ENCODE measurements at places on chromosomes 2 and 18.
A peak's percentile ranks its signal among the peaks of the same experiment; 100 is the strongest.

DNA sequence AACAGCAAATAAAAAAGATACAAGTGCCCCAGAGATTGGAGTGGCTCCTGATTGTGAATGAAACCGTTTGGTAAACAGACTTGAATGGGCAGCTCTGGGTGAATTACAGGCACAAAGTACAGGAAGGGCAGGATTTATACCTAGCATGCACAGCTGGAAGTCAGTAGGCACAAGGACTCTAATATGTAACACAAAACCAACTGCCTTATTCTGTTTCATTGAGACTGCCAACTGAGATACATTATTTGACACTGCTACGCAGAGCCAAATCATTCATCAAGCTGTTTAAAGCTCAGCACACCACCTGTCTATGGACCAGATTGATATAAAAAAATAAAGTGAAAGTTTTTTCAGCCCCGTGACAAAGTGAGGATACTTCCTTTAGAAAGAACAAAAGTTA lies 541.2 kb downstream of the NUP35 start:
- DNase-seq, result no peak

GRCh38 chr2:235551965-235552364 lies 58.1 kb downstream of the AGAP1 start:
- no peak for DNase-seq

DNA sequence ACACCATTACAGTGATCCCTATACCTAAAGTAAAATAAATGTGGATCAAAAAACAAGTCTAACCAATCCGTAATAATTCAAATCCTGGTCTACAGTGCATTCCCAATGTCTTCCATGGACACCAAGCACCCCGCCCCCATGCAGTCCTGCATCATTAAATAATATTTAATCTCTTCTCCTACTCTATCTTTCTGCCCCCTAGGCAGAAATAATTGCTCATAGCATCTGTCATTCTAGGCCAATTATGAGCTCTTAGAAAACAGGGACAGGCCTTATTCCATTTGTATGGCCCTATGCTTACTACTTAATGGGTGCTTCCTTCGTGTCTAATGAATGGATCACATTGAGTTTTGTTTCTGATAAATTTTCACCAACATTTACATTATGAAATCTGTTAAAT lies 66.4 kb downstream of the PAX3 start:
- no peak for DNase-seq

DNA sequence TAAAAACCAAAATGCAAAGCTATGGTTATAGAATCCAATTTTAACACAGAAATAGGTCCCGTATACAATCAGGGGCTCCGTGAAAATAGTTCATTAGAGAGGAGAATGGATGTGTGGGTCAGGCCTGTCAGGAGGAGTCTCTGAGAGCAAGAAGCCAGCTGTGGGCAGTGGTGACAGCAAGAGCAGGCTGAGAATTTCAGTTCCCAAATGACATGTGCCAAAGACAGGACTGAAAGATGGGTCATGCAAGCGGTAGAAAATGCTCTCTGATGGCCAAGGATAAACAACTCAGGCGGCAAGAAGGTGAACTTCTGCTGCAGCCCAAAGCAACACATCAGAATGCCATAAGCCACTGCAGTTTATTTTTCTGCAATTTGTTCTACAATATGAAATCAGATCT lies 100.4 kb downstream of the CCDC141 start:
- DNase-seq, result no peak

DNA sequence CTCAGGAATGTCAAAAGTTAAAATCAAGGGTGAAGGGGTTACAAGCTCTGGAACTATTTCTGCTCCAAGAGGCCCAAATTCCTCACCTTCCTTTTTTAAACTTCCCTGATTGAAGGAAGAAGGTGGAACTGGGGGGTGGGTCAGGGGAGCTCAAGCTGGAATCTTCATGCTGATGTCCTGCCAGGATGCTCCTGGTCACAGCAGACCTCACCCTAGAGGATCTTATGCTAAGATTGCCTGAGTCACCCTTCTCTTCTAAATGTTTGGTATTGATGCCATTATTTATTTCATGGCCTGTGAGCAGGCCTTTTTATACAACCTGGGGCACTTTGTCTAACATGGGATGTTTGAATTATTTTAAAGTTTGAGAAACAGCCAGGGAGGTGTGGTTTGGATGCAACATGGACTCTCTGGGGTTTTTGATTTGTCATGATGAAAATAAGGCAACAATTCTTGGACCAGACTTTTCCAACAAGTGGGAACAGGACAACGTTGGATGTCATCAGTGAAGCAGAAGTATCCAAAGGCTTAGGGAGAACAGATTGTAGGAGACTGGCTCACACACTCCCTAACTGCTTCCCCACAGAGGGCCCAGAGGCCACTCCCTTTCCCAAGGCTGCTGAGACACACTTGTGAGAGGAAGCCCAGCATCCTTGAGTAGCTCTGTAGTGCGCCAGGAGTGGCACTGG lies 420.2 kb upstream of the MEX3C start:
- no peak for DNase-seq

- DNase-seq, result no peak
Measured at GRCh38 chr2:219497495-219498279, 1.0 kb upstream of the GMPPA start.

DNA sequence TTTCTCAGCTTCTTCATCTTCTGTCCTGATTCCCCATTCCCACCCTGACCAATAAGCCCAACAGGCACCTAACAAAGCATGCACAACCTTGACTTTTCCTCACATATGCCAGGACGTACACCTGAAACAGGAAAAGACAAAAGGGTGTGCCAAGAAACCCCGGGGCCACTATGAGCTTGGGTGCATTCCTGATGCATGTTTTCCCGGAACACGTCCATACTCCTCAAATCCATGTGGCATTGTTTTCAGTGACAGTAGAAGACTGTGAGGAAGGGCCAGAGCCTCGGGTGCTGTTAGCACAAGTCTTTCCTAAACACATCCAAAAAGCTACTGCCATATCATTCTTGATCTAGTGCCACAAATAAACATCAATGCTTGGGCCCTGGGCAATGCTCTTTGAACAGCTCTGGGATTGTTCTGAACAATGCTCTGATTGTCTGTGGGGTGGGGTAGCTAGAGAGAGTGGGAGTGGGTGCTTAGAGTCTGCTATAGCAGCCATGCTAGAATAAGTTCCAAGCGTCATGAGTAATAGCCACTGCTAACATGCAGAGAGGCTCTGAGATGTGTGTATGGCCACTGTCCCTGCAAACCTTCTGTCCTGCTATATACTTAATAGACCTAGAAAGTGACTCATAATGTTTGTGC lies 181.7 kb upstream of the CRIM1 start:
- no peak for DNase-seq

GRCh38 chr2:2699121-2699505 lies 368.0 kb upstream of the MYT1L start:
- no peak for DNase-seq

DNA sequence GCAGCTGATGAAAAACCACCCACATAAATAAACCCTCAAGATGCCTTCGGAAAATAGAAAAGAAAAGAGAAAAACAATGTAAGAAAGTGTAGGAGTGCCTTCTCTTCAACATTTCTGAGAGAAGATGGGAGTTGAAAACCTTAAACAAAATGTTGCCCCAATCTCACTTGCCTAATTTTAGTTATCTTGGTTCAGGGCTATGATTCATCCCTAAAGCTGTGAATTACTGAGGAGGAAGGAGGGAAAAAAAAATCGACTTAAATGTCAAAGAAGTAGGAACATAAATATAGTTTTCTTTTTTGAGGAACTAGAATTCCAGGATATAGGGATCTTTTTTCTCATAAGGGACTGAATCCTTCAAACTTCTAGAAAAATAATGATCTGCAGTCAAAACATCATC lies 360.3 kb downstream of the TGIF1 start:
- DNase-seq, result no peak

DNA sequence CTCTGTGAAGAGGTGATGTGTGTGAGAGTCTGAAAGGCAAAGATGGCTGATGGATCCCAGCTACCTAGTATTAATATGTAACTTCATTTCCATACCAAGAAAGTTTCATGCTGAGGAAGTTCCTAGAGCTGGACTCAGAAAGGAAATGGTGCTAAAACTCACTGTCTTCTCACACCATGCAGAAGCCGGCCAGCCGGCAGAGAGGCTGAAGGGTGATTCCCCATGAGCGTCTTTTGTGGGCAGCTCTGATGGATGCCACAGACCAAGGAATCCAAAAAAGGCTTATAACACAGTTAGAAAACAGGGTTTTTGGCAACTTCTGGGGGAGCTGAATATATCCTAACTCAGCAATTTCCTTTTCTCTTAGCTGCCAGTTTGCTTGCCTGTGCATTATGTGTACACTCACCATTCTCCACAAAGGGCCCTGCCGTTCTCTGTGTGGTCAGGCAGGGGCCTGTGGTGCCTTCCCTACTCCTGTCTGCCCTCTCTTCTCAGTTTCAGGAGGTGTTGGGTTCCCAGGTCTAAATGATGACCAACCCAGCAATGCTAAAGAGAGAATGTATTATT lies 289.4 kb downstream of the MTX2 start:
- DNase-seq, result no peak

GRCh38 chr2:237411092-237411601 lies 2.8 kb downstream of the COL6A3 start:
- DNase-seq, result no peak

DNA sequence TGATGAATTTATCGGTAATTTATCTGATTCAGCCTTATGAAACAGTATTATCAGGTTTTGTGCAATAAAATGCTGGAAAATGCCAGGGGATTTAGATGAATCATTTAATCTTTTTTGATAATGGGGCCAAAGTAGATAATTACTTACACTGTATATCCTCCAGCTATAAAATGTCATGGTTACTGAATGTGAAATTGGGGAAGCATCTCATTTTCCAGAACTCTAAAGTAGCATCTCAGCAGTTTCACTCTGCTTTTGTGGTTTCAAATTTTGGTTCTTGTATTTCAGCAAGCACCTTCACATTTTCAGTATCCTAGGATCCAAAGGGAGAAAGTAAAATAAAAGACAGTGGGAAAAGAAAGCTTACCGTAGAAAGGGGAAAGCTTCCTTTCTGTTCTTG lies 12.8 kb downstream of the ANKRD62 start:
- no peak for DNase-seq

GRCh38 chr18:10518595-10519255 lies 7.1 kb upstream of the NAPG start:
- DNase-seq, result no peak

GRCh38 chr2:179824961-179825360 lies 36.5 kb downstream of the ZNF385B start:
- no peak for DNase-seq

DNA sequence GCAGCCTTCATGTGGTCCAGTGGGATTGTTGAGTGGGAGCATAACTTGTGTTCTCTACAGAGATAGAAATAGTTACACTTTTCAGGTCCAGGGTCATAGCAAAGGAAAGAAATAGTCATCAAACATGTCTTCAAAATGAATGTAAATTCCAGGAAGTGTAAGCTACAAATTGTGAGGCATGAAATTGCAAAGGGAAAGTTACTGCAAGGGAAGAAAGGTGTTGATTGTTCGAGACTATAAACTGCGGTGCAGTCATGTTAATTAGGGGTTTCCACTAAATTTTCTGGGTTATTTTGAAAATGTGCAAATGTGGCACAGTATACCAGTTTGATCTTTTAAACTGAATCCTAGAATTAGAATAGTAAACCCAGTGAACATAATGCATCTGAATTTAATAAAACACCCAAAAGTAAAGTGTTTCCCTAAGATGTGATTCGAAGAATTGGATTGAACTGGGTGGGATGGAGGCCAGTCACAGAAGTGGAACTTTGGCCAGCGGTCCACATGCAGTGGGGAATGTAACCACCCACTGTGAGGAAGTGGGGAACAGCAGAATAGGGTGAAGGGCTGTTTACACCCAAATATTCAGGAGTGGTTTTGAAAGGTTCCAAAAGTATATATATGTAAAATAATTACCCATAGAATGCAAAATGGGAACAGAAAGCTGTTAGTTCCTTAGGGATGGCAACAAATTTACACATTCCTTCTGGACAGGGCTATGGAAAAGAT lies 126.5 kb upstream of the CCDC68 start:
- no peak for DNase-seq

- DNase-seq, result no peak
Measured at GRCh38 chr18:50131591-50131990, 63.4 kb downstream of the MYO5B start.

DNA sequence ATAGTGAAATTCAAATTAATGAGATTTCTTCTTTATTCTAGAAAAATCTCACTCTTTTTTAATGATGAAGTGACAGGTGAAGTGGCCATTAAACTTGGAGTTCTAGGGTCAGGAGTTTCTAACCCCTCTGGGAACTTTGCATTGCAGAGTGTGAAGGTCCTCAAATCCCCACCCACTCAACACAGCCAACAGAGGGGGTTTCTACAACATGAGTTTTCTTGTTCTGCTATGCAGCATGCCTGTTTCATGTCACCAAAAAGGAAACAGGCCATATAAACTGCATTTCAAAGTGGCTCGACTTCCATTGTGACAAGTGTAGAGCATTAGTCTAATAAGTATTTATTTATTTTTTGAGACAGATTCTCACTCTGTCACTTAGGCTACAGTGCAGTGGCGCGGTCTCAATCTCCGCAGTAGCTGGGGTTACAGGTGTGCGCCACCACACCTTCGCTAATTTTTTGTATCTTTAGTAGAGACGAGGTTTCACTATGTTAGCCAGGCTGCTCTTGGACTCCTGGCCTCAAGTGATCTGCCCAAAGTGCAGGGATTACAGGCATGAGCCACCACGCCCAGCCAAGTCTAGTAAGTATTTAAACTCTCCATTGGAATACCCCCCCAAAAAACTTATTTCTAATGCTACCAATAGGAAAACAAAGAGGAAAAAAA lies 146.1 kb upstream of the ZFP36L2 start:
- DNase-seq, result no peak

- DNase-seq, result no peak
Measured at GRCh38 chr2:143528021-143528420, 398.8 kb downstream of the ARHGAP15 start.

- no peak for DNase-seq
Measured at GRCh38 chr2:166242309-166242708, 114.5 kb upstream of the SCN1A start.

- no peak for DNase-seq
Measured at GRCh38 chr2:149768320-149768799, 180.8 kb upstream of the MMADHC start.

DNA sequence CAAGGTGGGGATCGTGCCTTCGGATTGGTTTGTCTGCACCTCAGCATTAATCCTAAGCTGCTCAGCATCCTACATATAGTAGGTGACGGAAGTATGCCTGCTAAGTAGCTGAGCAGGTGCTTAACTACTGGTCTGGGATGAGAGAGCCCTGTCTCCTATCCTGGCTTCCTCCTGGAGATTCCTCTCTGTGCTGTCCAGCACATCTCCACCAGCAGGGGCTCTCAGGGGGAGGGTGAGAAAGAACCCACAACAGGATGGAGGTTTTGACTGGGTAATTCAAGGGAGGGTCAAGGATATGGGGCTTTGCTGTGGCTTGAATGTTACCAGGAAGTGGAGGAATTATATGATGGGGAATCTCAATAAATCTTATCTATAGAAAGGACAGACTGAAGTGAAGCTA lies 45.4 kb upstream of the KIF5C start:
- DNase-seq, result no peak

GRCh38 chr2:85886590-85886989 lies 2.2 kb downstream of the ST3GAL5 start:
- peak; percentile 13 for DNase-seq

- DNase-seq, result no peak
Measured at GRCh38 chr2:61149074-61149473, 12.9 kb upstream of the C2orf74 start.

Data from stimulated activated CD8-positive, alpha-beta memory T cell treated with anti-CD3 and anti-CD28 coated beads, Interleukin-4, amount 100 ng/mL, for 1 hour (primary cell).